ENCODE measurements at places on chromosomes 1 and 21.
A peak's percentile ranks its signal among the peaks of the same experiment; 100 is the strongest.

- no peak for DNase-seq
Measured at GRCh38 chr1:81600878-81601622, 199.7 kb upstream of the ADGRL2 start.

GRCh38 chr1:180925471-180926051, 12.9 kb downstream of the KIAA1614 start:
- DNase-seq, result no peak

DNA sequence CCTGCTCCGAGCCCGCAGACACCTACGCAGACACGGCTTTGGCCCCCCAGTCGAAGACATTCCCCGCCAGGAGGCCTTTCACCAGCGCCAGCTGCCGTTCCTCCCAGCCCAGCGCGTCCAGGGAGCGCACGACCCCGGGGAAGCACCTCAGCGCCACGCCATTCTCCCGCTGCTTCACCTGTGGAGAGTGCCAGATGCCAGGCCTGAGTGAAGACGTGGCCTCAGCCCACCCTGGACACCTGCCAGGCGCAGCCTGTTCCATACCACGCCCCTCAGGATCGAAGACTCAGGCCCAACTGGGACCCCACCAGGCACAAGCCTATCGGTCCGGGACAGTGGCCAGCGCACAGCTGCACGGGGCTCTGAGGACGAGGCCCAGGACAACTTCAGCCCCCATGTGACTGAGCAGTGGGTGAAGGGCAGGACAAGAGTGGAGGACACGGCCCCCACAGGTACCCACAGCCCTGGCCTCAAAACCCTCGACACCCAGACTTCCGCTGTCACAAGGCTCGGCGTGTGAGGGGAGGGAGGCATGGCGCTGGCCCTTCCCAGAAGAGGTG, 13.5 kb downstream of the PANK4 start:
- no peak for DNase-seq

DNA sequence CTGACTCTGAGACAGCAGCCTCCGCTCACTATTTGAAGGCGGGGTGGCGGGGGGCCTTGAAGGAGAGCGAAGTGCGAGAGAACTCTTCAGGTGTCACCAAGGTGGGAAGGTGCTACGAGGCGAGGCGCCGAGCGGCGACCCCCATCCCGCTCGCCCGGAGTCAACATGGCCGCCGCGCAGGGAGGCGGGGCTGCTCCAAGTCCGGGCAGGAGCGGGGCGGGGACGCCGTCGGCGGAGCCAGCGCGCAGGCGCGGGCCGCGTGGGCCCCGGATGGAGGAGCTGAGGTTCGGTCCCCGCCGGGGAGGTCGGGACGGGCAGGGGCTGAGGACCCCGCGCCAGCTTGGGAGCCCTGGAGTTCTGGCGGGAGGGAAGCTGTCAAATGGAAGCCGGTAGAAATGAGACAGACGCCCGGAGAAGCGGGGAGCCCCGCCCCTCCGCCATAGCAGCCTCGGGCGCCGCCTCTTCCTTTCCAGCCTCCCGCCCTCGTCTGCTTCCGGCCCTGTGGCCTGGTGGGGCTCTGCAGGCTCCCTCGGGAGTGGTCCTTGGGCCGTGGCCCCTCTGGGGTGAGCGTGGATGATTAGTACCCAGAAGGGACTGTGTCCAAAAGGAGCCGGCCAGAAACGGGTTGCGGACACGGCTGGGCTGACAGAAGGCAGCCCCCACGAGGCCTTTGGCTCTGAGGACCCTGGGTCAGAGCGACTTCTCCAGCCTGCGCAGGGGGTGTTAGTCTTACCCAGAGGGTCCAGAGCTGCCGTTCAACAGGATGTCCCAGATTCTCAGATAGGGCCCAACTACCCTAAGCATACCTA, at the start of gene PIGV:
PIGV (plus strand) TSS at position 245 of the 809 bp plus-strand sequence. CDS start 2,866 bp downstream, outside the sequence.
- peak; percentile 75 for DNase-seq

DNA sequence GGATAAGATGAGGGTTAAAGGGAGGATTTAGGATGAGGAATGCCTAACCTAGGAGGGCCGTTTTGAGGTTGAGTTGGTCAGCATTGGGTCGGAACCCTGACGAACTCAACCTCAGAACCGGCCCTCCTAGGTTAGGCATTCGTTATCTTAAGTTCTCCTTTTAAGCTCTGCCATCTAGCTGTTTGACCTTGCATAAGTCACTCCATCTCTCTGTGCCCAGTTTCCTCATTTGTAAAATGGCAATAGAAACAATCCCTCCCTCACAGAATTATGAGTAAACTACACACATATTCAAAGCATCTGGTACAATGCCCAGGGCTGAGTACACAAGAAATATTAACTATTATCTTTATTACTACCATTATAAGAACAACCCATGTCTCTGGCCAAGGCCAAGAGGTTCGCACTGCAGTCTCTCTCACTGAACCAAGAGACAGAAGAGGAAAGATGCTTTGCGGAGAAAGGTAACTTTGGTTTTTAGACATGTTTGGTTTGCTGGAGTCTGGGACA, 4.8 kb downstream of the ABCB10 start:
- DNase-seq, result no peak

GRCh38 chr1:38476111-38476849, 383.3 kb downstream of the RRAGC start:
- DNase-seq, result no peak

DNA sequence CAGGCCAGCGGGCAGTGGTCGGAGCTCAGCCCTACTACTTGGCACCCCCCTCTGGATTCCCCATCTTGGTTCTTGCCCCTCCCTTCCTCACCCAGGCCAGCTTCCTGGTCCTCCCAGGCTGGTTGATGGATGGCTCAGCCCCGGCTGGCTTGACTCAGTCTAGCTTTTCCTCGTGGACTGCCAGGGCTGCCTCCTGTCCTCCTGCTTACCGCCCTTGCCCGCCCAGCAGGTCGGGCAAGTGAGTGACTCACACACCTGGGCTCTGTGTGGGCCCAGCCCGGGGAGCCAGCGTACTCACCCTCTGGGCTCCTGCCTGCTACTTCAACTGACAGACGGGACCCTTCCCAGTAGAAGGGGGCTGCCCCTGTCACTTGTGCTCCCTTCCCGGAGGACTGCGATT, 19.5 kb upstream of the ARHGEF10L start:
- no peak for DNase-seq

GRCh38 chr1:75727571-75727970, 3.1 kb downstream of the ACADM start:
- DNase-seq, result no peak

- DNase-seq, result no peak
Measured at GRCh38 chr1:208105756-208106155, 138.4 kb downstream of the PLXNA2 start.

DNA sequence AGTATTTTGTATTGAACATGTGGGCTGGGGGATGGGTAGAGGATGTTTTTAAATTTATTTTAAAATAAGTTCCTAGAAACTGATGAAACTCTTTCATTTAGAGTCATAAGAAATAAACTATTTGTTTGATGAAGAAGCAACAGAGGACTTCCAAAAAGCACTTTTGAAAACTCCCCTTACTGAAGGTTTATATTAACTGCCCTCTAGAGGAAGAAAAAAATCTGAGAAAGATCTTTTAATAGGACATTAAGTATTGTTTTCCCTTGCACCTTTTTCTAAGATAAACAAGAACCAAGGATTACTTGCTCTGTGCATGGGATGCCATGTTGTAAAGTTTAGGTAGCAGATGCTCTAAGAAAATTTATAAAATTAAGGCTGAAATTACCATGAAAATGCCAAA, 14.1 kb downstream of the DISP1 start:
- no peak for DNase-seq

- no peak for DNase-seq
Measured at GRCh38 chr1:206002871-206003801, at the start of gene RAB7B. RAB7B (minus strand) TSS chr1:206003395; CDS start chr1:205994135, 9,260 bp downstream.

GRCh38 chr1:237672748-237673147, 218.0 kb downstream of the ZP4 start:
- no peak for DNase-seq

DNA sequence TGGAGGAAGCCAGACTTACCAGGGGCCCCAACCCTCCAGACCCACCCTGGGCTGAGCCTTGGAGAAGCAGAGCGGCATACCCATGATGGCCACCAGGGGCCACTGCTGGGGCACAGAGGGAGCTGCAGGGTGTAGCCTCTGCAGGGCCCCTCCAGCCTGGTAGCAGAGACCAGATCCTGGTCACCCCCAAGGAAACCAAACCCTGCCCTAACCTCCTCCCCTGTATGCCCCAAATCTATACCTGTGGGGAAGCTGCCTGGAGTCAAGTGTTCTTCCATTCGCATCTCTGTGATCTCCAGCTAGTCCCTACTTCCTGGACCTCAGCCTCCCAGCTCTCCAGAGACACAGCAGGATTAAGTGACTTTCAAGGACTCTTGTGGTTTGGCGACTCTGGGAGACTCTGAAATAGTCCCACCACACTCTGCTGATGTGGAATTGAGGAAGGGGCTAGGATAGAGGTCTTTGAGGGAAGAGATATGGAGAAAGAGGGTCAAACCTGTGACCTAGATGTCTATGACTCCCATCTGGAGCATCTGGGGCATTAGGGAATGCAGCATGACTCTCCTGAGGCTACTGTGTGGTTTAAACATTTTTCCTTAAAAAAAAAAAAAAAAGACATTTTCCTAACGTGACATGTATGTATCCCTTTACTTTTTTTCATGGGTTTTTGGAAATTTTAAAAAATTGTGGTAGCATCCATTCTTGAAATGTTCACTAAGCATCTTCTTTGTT, 119.2 kb upstream of the IPO9 start:
- peak; percentile 57 for DNase-seq

GRCh38 chr1:30375156-30375555, 348.2 kb downstream of the MATN1 start:
- no peak for DNase-seq

DNA sequence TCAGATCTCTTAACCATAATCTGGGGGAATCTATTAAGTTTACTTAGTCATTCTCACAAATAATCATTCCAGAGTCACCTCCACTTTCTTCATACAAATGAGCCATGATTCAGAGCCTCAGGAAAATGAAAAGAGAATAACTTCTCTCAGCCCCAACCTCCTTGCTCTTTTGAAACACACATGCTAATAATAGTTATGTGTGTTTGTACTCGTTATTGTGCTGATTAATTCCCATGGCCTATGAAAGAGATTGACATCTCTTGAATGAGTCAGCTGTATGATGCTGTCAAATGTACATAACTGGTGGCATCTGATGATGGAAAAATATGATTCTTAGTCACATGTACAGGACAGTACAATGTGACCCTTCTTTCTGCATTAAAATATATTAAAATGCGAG, 41.5 kb downstream of the DTL start:
- DNase-seq, result no peak

- DNase-seq, result no peak
Measured at GRCh38 chr1:16203550-16203949, 8.9 kb downstream of the ARHGEF19 start.

Data from GM18507 (cell line).